ENCODE measurements at places on chromosomes 3 and 15.

DNA sequence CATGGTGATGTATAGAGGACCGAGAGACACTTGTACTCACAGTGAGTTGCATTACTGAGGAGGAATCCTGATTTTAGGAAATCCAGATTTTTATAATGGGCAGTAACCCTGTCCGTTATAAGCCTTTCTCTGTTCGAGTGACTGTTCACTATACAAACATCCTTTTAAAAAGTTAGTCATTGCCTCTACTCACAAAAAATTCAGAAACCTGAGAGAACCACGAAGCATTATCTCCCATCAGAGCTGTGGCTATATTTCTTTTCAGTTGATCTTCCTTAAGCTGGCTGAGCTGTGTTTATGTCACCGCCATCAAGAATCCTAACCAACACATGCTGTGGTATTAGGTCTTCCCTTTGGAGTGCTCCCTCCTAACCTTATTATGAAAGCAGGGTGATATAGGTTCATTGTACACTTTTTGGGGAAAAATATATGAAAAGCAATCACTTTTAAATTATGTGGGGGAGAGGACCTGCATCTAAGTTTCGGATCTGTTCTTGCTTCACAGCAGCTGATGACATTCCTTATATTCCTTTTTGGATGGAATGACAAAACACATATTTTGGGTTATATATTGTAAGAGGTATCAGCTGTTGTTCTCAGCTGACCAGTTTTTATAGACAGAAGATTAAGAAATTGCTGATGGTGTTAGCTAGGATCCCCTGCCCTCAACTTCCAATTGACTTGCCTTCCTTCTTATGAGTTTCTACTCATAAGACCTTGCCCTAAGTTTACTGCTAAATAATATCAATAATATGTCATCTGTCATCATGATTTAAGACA lies 465.9 kb upstream of the RASGRP1 start:
- DNase-seq, result no peak

DNA sequence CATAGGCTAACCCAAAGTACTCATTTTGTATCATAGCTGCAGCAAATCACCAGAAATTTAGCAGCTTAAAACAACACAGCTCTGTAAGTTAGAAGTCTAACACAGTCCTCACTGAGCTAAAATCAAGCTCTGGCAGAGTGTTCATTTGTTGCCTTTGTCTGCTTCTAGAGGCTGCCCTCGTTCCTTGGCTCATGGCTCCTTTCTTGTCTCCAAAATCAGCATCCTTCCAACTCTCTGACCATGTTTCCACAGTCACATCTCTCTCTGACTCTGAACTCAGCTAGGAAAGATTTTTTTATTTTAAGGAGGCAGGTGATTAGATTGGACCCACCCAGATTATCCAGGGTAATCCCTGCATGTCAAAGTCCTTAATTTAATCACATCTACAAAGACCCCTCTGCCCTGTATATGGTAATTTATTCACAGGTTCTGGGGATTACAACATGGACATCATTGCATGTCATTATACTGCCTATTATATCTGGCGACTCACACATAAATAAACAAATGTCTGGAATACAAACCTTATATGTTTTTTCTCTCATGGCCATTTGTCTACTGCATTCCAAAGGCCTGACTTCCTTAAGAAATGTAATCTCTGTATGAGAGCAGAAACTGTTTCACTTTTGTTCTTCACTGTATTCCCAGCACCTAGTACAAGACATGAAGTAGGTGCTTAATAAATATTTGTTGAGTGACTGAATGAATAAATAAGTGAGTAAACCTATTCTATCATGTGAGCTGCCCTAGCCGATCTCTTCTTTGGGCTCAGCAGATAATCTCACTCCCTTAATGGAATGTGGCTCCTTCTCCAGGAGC lies 15.1 kb upstream of the UACA start:
- no peak for DNase-seq

DNA sequence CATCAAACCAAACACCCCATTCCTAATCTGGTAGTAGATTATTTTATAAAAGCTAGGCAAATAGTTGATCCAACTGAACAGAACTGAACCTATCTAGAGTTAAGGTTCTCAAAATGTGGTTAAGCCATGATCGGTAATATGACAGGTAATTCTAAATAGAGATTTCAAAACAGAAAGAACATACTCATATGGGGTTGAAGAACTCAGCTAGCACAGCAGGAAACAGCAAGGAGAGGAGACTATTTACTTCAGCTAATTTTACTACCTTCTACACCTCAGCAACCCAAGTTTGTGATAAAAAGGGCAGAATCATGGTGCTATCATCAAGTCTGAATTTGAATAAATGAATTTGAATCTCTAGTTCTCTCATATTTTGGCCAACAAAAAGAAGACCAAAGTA lies 11.8 kb downstream of the CD47 start:
- no peak for DNase-seq

DNA sequence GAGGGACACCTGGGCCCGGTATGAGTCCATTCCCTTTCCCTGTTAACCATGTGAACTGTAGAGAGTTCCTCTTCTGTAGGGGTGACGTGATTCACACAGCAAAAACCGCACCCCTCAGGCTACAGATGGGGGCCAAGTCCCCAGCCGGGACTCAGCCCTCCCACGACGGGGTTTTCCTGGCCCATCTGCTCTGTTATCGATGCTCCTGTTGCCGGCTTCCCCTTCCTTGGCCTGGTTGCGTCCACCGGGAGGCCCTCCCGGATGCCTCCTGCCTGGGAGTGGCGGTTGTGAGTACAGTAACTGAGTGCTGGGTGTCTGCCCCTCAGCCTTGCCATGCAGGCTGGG lies 817 bp upstream of the PLXNA1 start:
- peak; percentile 59 for DNase-seq

DNA sequence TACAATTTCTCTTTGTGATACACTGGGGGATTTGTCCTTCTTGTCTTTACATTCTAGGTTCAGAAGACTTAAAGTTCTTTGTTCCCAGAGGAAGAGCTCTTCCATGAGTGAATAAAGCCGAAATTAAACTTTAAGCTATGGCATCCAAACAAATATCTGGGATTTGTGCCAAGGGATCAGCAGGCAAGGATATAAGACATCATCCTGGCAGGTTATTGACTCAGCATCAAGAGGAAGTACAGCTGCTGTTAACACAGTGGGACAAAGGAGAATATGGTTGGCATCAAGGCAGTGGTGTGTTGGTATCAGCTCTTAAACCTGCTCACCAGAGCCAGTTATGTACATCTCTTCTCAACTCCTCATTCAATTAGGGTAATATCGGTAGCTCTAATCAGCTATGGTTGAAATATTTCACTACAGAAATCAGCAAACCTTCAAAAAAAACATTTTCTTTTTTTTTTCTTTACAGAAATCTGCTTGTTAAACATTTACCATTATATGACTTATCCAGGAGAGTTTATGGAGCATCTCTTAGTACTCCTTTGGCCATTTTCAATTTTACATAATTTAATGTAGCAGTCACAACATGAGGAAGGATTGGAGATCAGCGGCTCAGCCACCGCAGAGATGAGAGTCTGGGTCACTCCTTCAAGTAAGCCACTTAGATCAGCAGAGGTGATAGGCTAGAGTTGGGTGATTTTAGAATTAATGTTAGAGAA lies 1198.6 kb upstream of the EPHA6 start:
- DNase-seq, result no peak

- DNase-seq, result no peak
These were observed 62.0 kb downstream of the KLHL6 start for GRCh38 chr3:183493296-183494045.

DNA sequence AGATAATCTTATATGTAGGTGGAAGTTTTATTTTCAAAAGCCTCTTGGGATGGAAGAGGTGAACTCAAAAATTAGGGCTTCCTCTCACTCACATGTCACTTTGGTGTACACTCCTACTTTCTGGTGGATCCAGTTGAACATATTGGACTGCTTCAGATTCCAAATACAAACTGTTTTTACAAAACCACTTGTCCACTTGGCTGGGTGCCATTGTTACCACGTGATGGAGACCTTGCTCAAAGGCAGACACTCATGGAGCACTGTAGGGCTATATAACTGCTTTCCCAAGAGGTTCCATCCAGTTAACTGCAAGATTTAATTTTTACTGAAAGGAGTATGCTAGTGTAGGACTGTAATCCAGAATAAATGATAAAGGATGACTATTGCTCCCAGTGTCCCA lies 307.0 kb downstream of the EPHA6 start:
- DNase-seq, result no peak

GRCh38 chr15:92288755-92289154 lies 104.9 kb upstream of the ST8SIA2 start:
- DNase-seq, result no peak

- DNase-seq, result no peak
These were observed 1.4 kb upstream of the PDHB start for GRCh38 chr3:58434990-58435389.

DNA sequence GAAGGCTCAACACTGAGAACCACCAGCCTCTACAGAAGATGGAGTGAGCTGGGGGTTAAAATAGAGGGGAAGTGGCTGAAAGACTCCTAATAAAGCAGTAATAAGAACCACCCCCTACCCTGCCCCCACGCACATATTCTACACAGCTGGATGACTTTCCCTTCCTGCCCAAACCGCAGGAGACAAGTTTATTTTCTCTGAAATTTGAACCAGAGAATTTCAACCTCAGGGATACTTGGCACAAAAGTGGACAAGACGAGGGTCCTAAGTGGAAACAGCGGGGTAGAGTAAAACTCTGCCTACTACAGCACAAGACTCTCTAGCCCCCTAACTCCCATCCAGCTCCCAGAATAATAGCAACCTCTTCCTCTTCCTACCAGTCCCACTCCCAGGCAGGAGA lies 28.4 kb downstream of the USF3 start:
- no peak for DNase-seq

DNA sequence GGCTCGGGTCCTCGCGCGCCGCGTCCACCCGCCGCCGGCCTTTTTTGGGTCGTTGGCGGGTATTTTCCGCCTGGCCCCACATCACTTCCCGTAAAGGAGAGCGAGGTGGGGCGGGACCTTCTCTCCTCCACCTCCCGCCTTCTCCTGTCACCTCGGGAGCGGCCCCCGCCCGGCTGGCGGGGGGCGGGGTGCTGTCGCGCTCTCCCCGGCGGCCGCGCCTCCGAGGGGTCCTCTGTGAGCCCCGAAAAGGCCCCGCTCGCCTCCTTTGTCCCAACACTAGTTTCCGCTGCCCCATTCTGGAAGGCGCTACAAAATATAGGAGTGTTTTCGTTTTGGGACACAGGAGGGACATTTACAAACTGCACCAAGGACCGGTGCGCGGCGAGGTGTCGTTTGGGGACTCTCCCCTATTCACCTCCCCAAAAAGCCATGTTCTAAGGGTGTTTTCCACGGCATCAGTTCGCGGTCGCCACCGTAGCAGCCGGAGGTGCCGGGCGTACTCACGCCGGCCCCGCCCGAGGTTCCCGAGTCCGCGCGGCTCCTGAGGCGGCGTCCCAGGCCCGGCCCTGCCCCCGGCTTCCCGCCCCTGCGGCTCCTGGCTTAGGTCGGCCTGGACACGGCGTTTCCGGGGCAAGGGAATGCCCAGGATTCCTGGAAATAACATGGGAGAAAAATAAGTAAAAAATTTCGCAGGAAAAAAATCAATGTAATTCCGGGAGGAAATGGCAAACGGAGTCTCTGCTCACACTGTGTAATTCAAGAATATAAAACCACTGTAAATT lies at the start of gene RAB27A:
RAB27A (minus strand) TSS at position 68 of the 782 bp plus-strand sequence. CDS start 54,879 bp downstream, outside the sequence.
- peak; percentile 74 for DNase-seq

- no peak for DNase-seq
These were observed 236.7 kb upstream of the WNT5A start for GRCh38 chr3:55723653-55724406.

DNA sequence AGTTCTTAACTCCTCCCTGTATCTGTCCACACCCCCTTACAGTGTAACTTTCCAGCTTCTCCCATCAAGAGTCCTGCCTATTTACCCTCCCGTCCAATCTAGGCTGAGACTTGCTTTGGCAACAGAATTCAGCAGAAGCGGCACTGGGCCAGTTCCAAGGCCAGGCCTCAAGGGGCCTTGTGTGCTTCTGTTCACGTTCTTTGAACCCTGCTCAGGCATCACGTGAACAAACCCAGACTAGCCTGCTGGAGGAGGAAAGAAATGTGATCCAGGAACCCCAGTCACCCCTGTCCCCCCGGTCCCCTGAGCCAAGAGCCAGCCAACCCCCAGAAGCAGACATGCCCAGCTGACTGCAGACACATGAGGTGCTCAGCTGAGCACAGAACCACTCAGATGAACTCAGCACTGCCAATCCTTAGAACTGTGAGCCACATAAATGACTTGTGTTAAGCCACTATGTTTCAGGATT lies 76.1 kb upstream of the DCLK3 start:
- DNase-seq, result no peak

DNA sequence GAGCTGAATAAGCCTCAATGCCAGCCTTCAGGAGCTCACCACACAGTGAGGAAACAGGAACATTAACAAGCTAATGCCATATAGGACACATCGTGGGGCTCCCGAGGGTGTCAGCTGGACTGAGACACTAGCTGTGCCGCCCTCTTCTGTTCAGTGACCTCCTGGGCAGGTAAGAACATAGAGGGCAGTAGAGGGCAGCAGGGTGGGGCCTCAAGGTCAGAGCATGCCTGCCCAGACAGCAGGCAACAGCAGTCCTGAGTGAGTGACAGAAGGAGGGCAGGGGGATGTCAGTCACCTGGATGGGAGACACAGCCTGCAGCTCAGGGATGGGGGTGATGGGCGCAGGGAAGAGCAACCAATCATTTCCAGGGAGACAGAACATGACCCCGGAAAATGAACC lies 15.5 kb downstream of the NTRK3 start:
- DNase-seq, result no peak

DNA sequence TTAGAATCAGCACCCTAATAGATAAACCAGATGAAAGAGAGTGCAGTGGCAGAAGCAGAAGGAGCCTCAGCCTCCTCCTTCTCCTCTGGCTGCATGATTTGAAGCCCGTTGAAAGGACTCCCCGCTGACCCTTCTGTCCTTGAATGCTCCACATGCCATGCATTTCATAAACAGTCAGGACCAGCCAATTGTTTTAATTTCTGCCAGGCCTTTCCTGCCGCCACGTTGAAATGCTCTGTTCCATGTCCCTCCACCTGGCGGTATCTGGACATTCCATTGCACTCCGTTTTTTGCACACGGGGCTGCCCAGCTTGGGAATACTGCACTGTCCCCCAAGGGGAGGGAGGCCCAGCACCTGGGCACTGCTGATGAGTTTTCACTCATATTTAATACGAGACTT lies 35.2 kb upstream of the GLCE start:
- no peak for DNase-seq

- DNase-seq, result no peak
These were observed 24.7 kb downstream of the SLC15A2 start for GRCh38 chr3:121918779-121919483.

DNA sequence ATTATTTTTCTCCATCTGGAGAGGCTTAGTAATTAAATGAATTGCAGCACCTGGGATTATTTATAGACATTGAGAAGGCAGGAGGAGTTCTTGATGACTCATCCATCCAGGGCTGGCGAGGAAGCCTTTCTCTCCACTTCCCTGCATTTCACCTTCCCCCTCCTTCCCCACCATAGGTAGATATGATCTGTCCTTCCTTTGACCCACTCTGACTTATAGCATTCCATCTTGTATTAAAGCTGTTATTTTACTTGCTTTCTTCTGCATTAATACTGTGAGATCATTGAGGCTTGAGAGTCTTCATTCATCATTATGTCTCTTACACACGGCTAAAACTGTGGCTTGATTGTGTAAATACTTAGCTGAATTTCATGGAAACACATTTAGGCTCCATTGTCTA lies 288.8 kb downstream of the FEZF2 start:
- DNase-seq, result no peak
